ENCODE measurements at places on chromosomes 1 and 21.
A peak's percentile ranks its signal among the peaks of the same experiment; 100 is the strongest.

DNA sequence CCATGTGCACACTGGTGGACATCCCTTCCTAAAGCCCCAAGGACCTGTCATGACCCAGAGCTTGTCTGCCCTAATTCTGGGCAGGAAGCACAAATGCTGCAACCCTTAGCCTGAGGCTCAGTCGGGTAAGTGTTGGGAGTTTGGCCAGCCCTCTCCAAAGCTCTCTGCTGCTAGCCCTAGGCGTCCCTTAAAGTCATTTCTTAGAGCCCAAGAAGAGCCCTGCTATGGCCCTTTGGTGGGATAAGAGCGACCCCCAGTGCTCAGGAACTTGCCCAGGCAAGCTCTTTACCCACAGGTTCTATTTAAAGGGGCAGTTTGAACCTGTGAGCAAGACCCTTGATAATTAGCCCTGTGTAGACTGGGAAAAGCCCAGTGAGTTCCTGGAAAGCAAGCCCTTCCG is 356.8 kb downstream of the RRAGC start:
- DNase-seq: peak; percentile 20

GRCh38 chr1:34753163-34753562 is 1.7 kb upstream of the GJB5 start:
- no peak for DNase-seq

DNA sequence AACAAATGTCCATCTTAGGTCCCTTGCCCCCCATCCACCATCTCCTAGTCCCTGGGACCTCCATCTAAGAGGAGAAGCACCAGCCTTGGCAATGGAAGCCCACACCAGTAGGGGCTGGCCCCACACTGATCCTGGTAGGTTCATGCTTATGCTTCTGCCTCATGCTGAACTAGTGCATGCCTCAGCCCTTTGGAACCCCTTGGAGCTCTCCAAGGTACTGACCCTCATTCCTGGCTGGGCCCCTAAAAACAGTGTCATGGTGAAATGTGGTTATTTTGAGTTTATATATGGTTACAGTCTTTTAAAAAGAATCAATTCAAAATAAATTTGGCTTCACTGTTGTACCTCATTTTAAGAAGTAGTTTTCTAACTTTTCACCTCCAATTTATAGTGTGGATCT is 108.3 kb downstream of the HIVEP3 start:
- peak; percentile 55 for DNase-seq

GRCh38 chr1:113073479-113073950 is 517 bp downstream of the LRIG2 start:
- no peak for DNase-seq

GRCh38 chr1:211174375-211174774 is 40.4 kb upstream of the KCNH1 start:
- DNase-seq: no peak

GRCh38 chr1:180611016-180611930 is 20.5 kb upstream of the XPR1 start:
- no peak for DNase-seq

DNA sequence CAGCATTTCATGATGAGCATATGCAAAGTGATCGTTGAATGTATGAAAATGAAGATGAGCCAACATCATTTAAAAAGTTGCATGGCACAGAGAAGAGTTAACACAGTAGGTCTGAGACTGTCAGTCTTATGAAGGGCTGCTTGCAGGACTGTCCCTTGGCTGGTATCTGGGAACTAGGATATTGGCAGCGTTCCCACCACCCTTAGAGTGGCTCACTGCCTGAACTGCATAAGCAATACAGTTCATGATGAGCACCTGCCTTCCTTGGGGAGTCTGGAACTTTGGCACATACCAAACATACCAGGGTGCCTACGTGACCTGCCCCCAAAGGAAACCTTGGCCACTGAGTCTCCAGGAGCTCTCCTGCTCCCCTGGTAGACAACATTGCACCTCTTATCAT is 161.8 kb downstream of the DSCAM start:
- no peak for DNase-seq

GRCh38 chr21:41824466-41825207 is 54.5 kb downstream of the PRDM15 start:
- DNase-seq: no peak

- no peak for DNase-seq
Measured at GRCh38 chr1:55987491-55988249, 591.7 kb downstream of the PLPP3 start.

DNA sequence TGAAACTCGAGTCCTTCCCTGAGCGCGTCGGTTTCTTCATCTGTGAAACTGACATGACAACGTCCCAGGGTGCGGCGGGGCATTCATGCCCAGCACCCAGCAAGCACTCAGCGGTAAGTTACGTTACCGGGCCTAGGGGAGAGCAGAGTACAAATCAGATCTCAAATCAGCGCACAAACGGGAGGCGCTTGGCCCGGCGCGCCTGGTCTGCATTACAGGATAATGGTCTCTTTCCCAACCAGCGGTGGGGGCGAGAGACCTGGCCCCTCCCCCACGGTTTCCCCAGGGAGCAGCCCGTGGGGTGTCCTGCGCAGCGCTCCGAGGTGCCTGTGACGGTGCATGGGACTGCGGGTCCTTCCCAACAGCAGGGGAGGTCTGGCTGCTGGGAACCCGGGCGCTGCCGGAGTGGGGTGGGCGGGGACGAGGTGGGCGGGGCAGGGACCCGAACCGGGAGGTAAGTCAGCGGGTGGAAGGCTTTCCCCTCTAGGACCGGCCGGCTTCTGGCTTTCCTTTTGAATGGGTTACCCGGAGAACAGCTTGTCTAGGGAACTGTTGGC is 1.0 kb downstream of the TMEM51 start:
- DNase-seq: no peak

DNA sequence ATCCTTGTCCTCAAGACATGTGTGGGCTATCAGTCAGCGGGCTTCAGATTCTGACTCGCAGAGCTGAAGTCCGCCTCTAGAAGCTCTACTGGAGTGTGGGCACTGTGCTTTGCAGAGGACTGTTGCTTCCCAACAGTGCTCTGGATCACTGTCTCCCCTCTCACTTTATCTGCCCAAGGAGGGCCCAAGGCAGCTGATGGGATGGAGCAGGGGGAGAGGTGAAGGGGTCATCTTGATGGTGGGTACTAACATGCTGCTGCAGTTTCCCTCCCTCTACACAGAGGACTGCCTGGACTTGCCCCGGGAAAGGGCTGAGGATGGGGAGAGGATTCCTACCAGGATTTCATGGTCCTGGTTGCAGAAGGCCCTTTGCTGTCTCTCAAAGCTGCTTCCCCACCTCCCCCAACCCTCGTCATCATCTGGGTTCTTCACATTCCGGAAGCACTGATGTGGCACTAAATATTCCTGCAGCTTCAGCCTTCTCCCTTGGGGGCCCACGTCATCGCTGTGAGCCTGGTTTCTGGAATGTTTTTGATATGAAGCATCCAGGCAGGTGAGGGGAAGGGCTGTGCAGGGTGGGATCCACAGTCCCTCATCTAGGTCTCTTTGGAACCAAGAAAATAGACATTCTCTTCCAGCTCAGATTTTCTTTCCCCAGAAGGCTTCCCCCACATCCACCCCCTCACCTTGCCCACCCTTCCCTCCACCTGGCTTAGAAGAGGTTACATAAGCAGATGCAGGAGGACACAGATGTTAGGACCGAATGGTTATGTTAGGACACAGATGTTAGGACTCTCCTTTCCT is 23.2 kb downstream of the NUAK2 start:
- no peak for DNase-seq

DNA sequence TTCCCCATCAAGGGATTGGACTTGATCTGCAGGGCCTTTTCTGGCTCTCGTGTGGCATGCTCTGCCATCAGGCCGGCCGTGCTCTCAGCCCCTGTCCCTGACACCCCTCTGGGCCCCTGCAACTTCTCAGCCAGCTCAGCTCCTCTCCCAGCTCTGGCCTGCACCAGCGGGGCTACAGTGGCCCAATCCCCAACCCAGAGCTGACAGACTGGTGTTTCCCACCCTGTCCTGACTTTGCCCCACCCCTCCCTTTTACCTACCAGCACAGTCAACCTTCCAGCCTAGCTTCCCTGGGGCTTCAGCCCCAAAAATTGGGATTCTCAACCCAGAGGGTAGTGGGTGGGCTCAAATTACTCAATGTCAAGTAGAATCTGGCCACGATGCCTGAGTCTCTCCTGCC is 149.3 kb downstream of the SYF2 start:
- DNase-seq: no peak

- no peak for DNase-seq
Measured at GRCh38 chr1:181417915-181418314, 65.4 kb upstream of the CACNA1E start.

GRCh38 chr1:232059726-232060374 is 433.3 kb downstream of the DISC1 start:
- no peak for DNase-seq

- peak; percentile 57 for DNase-seq
Measured at GRCh38 chr21:25881524-25882376, 147.0 kb downstream of the GABPA start.

GRCh38 chr1:198549866-198550265 is 9.4 kb upstream of the ATP6V1G3 start:
- peak; percentile 13 for DNase-seq

DNA sequence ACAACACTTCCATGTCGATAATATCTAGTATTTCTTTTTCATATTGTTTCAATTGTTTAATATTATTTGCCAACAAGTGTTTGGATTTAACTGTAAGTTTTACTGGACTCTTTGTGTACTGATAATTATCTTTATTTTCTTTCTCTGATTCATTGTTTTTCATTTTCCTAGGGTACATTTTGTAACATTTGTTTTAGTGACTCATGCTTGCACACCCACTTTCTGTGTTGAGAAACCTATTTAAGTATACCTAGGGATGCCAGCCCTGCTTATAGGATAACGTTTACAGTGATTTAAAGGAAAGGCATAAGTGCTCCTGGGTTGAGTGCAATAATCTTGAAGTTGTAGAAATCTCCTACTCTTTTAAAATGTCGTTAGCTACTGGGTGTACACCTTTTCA is 1386.0 kb upstream of the ADGRL4 start:
- no peak for DNase-seq

DNA sequence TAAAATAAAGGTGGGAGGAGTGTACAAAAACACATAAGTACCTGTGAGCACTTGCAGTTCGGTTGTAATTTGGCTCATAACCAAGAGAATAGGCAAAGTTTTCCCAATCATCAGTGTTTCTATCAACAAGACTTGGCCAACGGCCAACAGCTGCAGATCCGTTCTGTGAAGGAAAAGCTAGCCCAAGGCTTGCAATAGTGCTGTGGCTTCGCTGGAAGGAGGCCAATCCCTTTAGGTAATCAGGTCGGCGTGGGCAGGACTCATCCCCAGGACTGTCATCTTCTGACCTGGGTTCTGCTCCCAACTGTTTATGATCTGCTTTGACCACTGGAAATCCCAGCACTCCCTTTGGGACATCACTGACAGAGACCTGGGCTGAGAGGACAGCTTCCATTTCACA is 107.8 kb downstream of the LYST start:
- no peak for DNase-seq

GRCh38 chr1:171122893-171123292 is 32.2 kb downstream of the FMO3 start:
- DNase-seq: no peak

DNA sequence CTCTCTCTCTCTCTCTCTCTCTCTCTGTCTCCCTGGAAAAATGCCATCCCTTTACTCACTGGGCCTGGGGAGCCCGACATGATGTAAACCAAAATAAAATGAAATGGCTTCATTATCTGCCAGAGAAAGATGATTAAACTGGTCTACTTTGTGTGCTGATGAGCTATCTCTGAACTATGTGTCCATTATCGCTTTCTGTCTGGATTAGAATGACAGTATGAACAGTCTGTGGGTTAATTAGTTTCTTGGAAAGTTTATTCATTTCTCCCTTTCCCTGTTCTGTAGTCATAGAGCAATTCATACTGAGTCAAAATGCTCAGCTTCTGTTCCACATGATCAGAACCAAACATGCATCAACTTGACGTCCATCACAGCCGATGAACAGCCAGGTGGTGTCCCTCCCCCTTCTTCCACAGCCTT is 72.4 kb upstream of the KCND3 start:
- no peak for DNase-seq

DNA sequence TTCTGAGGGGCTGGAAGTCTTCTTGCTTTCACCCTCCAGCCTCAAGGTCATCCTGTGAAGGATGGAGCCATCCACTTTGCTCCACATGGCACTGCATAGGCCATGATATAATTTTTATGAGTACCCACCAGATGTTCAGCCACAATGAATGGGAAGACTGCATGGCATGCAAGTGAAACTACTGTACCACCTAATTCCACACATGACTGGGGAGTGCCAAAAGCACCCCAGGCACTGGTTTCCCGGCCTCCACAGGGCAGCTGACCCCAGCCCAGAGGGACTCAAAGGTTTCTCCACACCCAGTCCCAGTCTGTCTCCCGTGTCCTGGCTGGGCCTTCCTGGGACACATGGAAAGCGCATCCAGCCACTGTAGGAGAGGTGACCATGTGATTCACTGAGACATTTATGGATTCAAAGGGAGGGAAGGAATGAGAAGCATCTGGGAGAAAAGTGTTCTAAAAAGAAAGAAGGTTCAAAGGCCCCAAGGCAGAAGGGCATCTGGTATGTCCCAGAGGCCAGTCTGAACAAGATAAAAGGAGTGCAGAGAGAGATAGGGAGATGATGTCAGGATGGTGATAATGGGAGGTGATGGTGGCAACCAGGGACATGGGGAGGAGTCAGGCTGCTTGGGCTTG is 12.1 kb downstream of the RHOU start:
- no peak for DNase-seq

- no peak for DNase-seq
Measured at GRCh38 chr1:170321113-170321512, 175.4 kb downstream of the NTMT2 start.

GRCh38 chr1:33228935-33229487 is 27.3 kb upstream of the ZNF362 start:
- no peak for DNase-seq

GRCh38 chr1:172399756-172400721 is 20.4 kb upstream of the C1orf105 start:
- no peak for DNase-seq

GRCh38 chr1:4494027-4494426 is 160.4 kb upstream of the AJAP1 start:
- DNase-seq: no peak

- no peak for DNase-seq
Measured at GRCh38 chr1:166418344-166418933, 251.6 kb upstream of the FAM78B start.

- DNase-seq: no peak
Measured at GRCh38 chr1:98669355-98670296, 8.1 kb downstream of the SNX7 start.
